LoVo (cell line): ENCODE measurements at places on chromosomes 13 and 19.

DNA sequence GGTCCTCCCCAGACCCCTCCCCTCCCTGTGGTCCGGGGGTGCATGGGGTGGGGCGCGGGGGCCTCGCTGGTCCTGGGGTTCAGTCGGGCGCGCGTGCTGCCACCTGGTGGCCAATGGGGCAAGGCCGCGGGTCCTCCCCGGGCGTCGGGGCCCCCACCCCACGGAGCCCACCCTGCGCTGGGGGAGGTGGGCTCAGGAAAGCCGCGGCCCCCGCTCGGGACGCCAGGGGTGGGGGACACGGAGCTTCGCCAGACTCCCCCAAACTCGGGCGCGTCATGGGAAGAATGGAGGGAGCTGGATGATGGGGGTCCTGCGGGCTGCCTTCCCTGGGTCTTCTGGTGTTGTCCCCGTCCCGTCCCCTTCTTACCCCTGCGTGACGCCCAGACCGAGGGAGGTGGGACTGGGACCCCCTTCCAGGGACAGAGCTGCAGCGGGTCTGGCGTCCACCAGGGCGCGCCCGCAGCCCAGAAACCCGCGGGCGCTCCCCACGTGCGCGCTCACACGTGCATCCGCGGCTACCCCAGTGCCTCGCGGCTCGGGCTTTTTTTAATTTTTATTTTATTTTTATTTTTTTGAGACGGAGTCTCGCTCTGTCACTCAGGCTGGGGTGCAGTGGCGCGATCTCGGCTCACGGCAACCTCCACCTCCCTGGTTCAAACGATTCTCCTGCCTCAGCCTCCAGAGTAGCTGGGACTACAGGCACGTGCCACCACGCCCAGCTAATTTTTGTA is 19.8 kb upstream of the TCF3 start:
- peak; percentile 50 for DNase-seq

DNA sequence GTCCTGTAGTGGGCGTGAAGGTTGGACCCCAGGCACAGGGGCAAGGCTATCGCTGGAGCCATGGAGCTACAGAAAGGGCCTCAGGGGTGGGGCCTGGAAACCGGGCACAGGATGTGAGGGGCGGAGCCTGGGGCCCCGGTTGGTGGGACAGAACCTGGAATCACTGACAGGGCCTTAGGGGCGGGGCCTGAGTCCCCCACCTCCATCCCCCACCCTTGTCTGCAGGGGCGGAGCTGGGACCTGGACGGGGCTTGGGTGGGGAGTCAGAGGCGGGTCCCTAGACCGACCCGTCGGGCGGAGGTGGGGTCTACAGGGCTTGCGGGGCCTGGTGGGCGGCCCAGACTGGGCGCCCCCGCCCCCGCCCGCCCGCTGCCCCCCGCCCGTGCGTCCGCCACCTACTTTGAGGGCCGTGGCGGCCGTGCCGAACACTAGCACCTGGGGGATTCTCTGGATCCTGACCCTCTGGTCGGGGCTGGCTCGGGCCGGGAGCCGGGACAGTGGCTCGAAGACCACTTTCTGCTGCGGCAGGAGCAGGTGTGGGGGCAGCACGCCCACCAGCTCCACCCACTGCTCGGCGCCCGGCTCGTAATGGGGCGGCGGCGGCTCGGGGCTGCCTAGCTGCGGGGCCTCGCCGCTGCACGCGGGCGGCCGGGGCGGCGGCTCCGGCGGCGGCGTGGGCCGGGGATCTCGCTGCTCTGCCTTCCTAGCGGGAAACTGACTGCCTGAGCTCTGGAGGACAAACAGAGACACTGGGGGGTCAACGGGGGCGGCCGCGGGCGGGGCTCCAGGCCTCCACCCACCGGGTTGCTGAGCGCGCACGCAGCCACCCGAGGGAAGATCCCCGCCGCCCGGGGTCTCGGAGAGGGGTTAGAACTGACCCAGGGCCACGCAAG is 26.3 kb downstream of the DCAF15 start:
- DNase-seq, result no peak

DNA sequence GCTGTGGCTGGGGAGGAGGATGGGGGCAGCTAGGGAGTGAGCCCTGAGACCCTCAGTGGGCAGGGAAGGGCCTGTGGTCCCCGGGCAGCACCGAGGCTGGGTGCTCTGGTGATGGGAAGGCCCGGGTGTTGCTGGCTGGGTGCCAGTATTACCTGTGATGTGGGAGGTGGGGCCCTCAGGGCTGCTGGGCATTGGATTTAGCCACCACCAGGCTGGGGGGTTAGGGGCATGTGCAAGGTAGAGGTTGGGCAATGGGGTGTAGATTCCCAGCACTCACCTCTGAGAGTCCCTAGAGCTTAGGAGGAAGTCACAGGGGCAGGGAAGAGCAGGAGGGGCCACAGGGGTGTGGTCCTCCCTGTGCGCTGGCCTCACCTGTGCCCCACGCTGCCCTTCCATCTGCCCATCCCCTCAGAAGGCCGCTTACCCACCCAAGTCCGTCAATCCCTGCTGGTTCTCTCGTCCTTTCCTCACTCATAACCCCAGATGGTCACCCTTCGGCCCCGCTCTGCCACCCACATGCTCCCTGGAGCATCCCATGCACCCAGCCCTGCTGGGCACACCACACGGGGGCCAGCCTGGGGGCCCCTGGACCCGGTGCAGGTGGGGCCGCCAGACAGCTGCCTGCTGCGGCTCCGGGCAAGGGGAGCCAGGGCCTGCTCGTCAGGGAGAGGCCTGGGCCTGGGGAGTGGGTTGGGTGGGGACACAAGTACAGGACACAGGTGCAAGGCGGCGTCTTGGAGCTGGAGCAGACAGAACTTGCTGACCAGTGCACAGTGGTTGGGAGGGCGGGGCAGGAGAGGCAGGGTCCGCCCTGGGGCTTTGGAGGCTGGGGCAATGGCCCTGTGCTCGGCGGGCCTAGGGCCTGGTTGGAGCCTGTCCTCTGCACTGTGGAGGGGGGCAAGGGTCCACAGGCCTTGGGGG is 12.5 kb downstream of the EPN1 start:
- DNase-seq, result no peak

GRCh38 chr19:2511991-2512390 is 36.1 kb downstream of the GADD45B start:
- no peak for DNase-seq
